Inflammatory macrophage treated with lipopolysaccharide for 1 hour (primary cell): ENCODE measurements at places on chromosomes 3 and 15.
A peak's percentile ranks its signal among the peaks of the same experiment; 100 is the strongest.

DNA sequence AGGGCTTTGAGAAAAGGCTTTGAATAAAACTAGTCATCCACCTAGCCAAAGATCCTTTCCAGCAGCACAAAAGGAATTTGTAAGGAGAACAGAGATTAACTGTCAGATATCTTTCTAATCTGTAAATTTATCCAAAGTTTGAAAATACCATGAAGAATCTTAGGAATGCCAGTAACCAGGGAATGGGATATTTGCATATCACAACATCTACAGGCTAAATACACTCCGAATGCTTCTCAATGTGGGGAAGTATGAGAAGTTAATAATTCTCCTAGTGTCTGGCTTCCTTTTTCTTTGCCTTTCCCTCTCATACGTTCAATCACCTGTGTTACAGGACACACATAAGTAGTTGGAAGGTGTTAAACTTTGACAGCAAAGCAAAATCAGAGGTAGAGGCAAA lies 7.8 kb downstream of the ANAPC13 start:
- DNase-seq, result no peak

- peak; percentile 52 for DNase-seq
Observed at GRCh38 chr3:142929109-142929508, 34.4 kb downstream of the PAQR9 start.

GRCh38 chr15:69908590-69909420 lies 188.9 kb downstream of the TLE3 start:
- DNase-seq, result no peak

DNA sequence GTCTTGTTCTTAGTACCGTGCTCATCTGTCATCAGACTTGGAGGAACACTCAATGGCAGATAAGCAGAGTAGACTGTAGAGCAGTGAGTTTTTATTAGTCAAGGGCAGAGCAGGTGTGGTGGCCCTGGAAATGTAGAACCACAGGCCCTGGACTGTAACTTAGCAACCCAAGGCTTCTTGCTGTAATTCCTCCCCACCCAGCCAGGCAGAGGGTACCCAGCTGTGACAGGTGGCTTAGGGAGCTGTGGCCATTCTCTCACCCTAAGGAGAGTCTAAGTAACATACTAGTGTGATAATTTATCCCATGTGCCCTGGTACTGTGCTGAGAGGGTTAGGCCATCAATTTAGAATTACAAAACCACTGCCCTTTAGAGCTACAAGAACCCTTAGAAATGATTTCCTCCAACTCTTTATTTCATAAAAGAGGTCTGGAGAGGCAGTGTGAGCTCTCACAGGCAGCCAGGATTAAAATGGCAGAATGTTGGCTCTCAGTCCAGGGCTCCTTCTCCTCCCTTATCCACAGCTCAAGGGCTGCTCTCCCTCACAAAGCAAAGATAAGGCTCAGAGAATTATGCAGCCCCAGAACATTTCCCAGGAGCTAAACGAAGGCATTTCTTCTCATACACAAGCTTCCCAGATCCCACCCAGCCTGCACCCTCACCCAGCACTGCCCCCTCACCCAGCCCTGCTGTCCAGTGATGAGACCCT lies 3.0 kb downstream of the POMGNT2 start:
- no peak for DNase-seq

- no peak for DNase-seq
Observed at GRCh38 chr3:105828703-105829102, 40.1 kb downstream of the CBLB start.

- DNase-seq, result no peak
Observed at GRCh38 chr3:40103829-40104228, 205.7 kb upstream of the EIF1B start.

DNA sequence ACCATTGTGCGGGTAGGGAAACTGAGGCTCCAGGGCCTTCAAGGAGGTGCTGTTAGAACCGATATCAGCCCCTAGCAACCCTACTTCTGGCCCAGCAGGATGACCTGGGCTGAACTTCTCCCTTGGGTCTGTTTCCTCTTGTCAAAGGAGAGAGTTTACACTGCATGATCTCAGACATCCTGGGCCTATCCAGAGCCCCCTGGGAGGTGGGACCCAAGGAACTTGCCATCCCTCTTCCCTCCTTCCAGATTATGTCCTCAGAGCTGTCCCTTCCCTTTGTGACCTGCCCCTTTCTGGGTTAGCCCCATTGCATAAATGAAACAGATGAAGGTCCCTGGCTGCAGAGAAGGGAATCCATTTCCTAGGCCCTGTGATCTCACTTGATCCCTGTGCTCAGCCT lies 12.3 kb upstream of the DNAH1 start:
- DNase-seq, result peak; percentile 25

DNA sequence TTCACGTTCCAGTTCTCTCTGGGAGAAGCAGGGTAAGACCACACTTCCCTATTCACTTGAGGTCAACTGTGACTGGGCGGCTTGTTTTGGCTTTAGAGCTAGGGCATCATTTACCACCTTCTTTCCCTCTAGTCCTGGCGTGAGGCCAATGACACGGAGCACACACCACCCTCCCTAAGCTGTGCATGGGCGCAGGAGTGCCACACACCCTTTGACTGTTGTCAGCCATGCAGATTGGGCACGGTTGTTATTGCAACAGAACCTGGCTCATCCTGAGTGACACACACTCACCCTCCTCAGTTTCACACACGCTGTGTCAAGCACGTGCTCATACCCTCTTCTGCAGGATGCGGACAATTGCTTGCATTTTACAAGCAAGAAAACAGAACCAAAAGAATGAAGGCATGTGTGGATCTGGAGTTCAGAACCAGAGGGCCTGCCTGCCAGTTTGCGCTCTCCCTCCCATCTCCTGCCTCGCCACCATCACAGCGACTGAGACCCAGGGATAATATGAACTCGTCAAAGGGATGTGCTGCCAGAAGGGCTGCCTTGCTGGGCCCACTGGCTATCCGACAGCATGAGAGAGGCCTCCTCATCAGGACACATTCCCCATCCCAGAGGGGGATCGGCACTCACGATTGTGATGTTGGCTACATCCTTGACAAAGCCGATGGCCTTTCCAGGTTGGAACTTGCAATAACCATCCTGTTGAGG lies 17.6 kb downstream of the CTSH start:
- DNase-seq, result peak; percentile 68

- DNase-seq, result no peak
Observed at GRCh38 chr3:29591579-29591978, 310.7 kb downstream of the RBMS3 start.
